ENCODE measurements at places on chromosomes 5 and 9.

DNA sequence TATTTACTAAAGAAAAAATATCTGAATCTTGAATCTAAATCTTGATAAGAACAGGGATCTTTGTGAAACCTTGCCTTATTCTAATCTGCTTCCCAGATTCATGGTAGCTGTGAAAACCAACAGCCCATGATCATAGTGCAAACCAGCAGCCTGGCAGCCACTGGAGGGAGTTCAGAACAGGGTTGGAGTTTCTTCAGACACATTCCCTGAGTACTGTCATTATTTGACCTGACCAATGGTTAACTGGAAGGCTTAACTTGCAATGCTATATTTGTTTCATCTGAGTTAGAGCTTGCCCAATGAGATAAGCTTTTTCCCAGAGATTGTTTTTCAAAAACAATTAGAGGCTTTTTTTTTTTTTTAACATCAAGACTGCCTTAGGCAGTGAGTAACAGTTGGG lies 47.8 kb downstream of the LOX start:
- DNase-seq: no peak

DNA sequence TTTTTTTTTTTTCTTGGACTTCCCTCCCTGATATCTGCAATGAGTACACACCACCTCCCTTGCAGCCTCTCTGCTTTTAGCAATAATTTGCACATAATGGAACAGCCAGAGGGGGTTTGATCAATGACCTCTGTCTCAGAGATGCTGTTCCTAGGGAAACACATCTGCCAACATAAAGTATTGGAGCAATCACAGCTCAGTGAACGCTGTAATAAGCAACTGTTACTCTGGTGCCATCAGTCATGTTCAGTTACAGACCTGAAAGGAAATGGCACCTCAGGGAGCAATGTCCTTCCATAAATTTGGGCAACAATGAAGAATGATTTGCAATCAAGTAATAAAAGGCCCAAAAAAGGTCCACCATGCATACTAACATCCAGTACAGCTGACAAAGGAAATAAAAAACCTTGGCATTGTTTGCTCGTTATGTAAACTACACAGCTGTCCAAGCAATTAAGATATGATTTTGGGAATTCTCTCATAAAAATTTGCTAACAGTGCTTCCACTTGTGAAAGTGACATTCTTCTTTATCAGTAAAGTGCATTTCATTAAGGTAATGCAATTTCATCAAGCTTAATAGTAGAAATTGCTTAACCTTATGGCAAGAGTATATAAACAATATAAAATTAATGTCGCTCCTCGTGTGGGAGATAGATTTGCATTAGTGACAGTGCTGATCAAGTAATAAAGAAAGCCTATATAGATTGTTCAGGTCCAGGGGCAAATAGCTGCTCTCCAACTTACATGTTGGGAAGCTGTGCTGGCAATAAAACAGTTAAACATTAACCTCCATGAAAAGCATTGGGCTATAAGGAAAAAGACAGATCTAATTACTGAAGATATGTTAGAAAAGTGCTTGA lies 167.8 kb downstream of the RASEF start:
- no peak for DNase-seq

DNA sequence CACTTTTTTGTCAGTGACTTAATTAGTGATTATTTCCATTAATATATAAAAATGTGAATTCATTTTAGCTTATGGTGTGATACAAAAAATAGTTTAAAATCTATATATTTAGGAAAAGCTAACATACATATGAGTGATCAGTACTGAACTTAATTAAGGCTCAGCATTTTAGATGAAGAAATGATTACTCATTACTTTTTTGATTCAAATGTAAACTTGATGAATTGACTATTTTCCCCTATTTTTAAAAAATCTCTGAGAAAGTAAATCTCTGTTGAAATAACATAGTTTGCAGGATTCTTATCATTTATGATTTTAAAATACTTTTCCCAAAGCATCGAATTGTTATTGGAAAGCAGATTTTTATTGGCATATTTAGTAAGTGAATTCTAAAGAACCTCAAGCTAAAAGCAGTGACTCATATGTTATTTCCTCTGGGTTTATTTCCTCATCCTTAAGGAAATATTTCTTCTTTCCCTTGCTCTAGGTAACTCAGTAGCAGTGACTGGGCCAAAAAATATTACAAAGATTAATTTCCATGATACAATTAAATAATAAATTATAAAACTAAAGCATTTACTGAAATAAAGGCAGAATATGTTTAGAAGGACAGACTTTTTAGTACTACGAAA lies 290.6 kb downstream of the FER start:
- no peak for DNase-seq

- DNase-seq: no peak
Measured at GRCh38 chr9:87497604-87498045, at the start of gene DAPK1. TSS of gene DAPK1 (plus strand) at chr9:87497867. CDS start at chr9:87499078, 1,211 bp downstream.

GRCh38 chr9:129072171-129072570 lies 8.7 kb upstream of the DOLPP1 start:
- no peak for DNase-seq

GRCh38 chr9:35537913-35538312 lies 48.0 kb downstream of the RUSC2 start:
- DNase-seq: no peak

- DNase-seq: no peak
Measured at GRCh38 chr5:40198736-40199135, 481.0 kb upstream of the PTGER4 start.

DNA sequence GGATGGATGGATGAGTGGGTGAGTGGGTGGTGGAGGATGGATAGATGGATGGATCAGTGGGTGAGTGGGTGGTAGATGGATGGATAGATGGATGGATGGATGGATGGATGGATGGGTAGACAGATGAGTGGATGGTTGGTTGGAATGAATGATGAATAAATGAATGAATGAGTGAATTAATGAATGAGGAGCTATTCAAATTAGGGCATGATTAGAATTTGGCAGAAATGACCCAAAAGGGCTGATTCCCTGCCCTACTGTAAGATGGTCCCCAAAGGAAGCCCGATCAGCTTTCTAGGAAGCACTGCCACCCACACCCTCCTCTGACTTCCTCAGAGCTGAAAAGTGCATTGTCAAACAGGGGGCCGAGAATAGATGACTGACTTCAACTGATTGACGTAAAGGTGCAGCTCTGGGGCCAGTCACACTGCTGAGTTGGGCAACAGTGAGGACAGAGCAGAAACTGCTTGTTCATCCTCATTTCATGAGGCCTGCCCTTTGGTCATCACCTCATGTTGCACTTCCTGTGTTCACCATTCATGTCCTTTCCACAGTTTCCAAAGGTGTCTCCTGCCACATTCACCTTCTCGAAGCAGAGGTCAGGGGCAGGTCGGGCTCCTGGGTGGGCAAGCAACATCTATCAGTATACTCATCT lies 34.3 kb downstream of the NIPAL4 start:
- no peak for DNase-seq

DNA sequence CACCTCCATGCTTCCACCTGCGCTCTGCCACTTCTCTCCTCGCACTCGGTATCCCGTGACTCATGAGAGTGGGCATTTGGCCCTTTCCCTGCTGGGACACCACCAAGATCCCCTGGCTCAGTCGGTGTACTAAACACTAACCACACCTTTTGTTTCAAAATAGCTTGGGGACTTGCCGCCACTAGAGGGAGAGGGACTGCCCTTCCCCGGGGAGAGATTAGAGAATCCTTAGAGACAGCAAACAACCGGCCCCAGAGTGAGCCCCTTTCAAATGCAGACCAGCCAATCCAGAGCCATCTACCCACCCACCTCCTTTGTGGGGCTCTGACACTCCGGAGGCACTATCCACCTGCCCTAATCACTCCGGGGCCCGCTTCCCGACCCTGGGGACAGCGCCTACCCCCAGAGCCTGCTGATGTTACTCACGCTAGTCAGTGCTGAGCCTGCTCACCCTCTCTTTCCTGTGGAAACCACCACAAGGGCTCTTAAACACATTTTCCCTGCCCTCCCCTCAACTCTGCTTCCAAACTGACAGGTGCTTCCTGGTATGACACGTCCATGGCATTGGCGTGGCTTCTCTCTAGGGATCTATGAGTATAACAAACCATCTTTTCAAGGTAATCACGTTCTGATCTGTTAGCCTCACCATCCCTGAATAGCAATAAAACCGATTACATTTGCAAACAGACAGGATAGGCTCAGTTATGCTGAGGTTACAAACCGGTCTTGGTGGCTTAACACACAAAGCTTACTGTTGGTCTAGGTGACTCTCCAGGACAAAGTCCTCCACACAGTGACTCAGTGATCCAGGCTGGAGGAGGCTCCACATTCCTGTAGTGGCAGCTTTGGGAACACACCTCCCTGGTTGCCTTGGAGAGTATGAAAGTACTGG lies 180.1 kb upstream of the MVB12B start:
- no peak for DNase-seq

DNA sequence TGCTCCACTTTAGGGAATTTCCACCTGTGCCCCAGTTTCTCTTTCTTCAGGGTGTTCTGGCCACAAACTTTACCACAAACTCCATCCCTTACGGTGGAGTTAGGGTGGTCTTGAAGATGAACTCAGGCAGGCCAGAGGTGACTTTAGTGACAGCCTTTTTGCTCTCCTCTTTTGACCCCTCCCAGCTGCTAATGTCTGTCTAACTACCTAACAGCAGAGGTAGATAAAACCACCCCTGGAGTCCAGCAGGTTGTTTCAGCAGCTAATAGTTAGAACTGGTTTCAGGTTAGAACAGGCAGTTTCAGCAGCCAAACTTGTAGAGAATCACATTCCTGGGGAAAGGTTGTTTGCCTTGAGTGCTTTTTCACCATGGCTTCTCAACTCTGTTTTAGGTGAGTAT lies 971.3 kb upstream of the CDH18 start:
- DNase-seq: no peak

DNA sequence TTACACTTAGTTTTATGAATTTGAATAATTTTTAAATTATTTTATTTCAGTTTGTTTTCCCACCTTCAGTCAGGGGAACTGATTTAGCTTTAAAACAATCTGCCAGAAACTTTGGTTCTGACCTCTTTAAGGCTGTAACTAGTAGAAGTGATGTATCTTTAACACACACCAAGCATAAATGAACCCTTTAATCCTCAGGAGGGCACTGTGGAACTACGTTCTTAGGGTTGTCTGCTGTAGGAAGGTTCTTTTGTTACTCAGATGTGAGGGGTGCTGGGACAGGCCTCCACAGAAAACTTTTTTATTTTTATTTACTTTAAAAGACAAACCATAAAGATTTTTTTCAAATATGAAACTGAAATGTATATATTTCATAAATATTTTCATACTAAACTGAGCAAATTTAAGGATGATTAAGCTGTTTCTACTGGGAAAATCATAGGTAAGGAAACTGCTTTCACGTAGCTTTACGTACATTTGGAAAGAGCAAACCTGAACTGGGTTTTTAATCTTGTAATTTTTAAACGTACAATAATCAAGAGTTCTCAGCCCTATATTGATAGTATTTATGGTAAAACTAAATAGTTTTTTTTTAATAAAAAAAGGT lies 5.3 kb downstream of the KLF4 start:
- DNase-seq: no peak

DNA sequence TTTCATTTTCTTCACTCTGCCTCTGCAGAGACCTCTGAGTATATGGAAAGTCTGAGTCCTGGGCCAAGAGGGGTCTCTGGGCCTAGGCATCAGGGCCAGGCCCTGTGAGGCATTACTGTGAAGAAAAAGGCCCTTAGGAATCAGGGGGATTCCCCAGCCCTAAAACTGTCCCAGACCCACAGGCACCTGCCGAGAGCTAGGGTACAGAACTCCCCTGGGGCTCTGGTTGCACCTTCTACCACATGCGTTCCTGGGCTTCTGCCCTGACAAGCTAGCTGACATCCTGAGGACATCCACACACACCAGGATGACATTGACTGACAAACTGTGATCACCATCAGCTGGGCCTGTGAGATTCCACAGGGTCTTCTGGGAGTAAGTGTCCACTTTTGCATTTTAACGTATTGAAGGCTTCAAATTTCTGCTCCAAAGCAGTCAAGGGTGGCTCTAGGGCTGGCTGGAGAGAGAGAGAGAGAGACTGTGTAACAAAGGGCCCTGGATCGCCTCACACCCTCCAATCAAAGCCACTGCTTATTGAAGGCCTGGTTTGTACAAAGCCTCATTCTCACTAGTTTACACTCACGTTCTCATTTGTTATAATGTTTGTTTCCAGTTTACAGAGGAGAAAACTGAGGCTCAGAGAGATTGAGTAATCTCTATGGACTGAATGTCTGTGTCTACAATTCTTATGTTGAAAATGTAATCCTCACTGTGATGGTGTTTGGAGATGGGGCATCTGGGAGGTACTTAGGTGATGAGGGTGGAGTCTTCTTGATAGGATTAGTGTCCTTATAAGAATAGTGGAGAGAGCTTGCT lies 45.1 kb downstream of the TGFBI start:
- no peak for DNase-seq
